ENCODE measurements at places on chromosomes 16 and 17.

DNA sequence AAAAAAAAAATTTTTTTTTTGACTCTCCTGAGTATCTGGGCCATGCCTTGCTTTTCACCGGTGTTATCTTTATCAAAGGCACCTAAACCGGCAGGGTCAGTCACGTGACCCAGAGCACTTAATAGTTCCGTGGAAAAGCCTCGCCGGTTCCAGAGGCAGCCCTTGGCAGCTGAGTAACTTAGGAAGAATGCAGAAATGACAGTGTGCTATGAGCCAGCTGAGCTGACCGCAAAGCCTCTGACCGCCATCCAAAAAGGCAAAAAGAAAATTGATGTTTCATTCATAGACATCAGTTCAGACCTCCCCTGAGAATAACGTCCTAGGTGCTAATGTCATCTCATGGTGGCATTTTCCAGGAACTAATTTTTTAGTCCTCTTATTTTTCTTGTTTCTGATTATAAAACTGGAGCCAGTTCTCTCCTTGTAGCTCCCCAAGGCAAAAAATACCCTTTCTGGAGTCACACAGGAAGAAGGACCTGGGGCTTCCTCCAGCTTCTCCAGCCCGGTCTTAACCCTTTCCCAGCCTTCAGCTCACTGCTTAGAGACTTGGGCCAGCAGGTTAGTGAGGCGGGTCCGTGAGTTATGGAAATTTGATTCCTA, 122.6 kb downstream of the SOCS1 start:
- DNase-seq: no peak

GRCh38 chr16:29821643-29822115, 1.4 kb downstream of the MVP start:
- DNase-seq: no peak

- peak; percentile 78 for DNase-seq
Observed at GRCh38 chr17:39200070-39200879, at the start of gene RPL19. RPL19 (plus strand) TSS chr17:39200283; CDS start chr17:39200345, 62 bp downstream.

DNA sequence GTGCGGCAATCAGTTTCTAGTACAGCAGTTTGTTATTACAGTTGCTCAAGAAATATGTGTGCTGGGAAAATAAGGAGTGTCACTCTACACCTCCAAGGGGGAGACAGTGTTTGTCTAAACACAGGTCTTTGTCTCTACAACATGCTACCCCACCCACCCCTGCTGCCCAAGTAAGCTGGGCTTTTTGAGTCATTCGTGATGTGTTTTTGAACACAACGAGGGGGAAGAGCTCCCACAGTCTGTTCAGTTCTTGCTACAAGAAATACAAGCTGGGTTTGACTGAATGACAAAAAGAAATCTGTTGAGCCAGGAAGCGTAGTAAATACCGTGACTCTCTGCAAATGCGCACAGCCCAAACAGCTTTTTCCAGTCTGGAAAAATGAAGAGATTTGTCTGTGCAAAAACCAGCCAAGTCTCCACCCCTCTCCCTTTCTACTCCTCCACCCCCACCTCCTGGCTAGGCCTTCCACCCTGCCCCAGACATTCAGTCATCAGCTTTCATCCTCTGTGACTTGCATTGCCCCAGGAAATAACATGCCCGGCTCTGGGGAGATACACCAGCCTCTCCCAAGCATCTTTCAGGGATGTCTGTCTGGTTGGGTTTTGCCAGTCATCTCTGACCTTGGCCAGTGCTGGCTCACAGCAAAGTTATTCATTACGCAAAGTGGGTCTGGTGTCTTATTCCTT, 25.7 kb downstream of the CHD9 start:
- no peak for DNase-seq

DNA sequence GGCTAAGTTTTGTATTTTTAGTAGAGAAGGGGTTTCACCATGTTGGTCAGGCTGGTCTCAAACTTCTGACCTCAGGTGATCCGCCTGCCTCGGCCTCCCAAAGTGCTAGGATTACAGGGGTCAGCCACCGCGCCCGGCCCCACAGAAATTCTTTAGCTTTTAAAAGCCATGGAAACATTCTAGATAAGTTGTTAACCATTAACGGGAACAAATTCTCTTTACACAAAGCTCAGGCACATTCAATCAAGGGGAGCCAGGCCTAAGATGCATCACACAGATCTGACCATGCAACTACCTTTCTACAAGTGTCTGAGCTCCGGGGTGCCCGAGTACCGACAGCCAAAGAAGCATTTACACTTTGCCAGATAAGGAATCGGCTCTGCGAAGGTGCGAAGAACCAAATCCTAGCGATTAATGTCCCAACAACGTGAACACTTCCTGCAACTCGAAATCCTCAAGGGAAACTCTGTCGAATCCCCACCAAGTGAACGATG, 1.0 kb downstream of the EMC8 start:
- no peak for DNase-seq

DNA sequence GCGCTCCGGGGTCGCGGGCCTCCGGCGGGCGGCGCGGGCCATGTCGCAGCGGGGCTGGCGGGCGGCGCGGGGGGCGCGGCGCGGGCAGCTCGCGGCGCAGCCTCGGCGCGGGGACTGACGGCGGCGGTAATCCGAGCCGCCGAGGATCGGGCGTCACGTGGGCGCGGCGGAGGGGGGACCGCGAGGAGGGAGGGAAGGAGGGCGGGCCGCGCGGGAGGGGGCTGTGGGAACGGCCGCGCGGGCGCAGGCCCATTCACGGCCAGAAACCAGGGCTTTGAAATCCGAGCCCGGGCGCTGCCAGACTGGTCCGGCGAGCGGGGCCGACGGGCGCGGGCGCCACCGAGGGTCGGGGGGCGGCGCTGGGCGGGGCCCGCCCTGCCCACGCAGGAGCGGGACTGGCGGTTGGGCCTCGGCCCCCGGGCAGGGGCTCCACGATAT, at the start of gene MTSS2:
TSS of gene MTSS2 (minus strand) at position 116 of the 438 bp plus-strand sequence. CDS start 262 bp downstream, outside the sequence.
- peak; percentile 84 for DNase-seq

GRCh38 chr16:17293813-17294558, 176.8 kb downstream of the XYLT1 start:
- DNase-seq: no peak

DNA sequence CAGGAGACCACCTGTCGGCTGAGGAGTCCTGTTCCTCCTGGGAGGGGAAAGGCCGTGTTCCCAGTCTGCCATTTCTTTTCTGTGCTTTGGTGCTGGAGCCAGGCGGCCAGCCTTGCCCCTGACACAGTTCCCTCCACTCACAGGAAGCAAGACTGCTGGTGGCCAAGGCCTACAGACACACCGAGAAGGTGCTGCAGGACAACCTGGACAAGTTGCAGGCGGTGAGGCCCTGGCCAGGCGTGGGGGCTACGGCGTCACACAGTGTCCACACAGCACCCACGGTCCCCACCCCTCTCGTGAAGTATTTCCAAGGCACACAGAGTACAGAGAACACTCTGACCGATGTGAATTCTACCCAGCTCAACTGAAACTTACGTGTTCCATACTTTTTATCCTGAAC, 6.1 kb upstream of the RPL13 start:
- no peak for DNase-seq

DNA sequence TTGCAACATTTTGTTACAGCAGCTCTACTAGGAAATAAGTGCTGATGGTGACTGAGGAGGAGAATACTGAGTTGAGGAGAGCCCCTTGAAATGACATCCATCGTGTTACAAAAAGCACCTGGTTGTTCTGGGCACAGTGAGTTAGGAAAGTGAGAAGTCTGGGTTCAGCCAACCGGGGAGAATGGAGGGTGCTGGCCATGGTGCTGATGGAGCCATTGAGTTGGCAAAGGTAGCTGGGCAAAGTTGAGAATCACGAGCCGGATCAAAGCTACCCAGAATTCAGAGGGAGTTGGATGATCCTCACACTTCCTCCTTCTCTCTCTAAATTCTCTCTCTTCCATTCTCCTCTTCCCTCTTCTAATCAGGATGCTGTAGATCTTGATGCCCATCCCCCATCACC, 35.0 kb upstream of the ASIC2 start:
- no peak for DNase-seq

GRCh38 chr17:47929218-47930000, 12.0 kb upstream of the PNPO start:
- DNase-seq: no peak

- DNase-seq: no peak
Observed at GRCh38 chr16:17154981-17155380, 315.8 kb downstream of the XYLT1 start.

GRCh38 chr17:50079334-50080095, 15.6 kb upstream of the PDK2 start:
- DNase-seq: peak; percentile 62

DNA sequence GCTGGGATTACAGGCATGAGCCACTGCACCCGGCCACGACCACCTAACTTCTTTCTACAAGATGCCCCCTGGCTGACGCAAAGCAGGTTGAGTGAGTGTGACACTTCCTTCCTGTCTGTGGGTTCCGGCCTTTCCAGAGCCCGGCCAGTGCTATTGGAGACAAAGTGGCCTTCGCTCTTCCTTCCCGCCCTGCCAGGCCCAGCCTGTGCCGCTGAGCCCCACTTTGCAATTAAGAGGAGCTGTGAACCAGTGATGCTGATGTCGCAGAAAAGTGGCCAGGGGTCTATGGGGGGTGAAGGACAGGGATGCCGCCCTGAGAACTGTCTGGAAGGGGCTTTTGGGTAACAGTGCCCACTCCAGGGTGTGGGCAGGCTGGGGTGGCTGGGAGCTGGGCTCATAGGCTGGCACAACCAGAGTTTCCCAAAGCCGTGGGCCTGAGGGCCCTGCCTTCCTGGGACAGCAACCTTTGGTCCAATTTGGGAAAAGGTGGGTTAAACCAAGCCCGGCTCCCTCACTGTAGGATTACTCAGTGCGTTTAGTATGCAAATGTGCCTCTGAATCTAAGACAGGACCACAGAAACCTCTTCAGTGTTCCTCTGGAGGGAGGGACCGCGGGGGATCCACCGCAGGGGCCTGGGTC, 174.9 kb downstream of the SEC14L1 start:
- peak; percentile 13 for DNase-seq

DNA sequence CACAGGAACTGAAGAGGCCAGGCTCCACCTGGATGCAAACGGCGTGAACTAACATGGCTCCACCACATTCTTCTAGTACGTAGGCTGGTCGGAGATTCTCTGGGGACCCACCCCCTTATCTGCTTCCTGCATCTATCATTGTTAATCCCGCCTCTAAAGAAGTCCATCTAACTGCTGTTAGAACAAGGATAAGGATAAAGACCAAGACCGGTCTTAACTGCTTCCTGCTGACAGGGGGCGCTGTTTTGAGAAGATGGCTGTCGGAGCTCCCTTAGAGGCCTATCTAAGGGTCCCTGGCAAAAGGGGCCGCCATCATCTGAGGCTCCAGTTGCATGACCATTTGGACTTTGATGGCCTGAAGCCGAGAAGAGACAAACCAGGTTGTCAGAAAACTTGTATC, 25.8 kb upstream of the TNFSF12 start:
- DNase-seq: no peak

DNA sequence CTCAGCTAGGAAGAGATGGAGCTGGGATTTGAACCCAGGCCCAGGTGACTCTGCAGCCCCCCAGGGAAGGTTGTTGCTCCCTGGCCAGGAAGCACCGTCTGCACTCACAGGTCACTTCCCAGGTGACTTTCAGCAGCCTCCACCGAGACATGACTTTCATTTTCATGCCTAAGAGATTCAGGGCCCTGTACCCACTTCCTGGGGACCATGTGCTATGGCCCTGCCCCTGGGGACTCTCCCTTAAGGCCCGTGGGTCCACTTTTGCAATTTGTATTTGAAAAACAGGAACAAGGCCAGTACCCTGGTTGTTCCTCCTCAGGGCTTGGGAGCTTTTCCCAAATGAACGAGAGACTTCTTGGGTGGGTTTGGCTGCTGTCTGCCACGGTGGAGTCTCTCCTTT, 191.0 kb downstream of the IRF8 start:
- DNase-seq: no peak

DNA sequence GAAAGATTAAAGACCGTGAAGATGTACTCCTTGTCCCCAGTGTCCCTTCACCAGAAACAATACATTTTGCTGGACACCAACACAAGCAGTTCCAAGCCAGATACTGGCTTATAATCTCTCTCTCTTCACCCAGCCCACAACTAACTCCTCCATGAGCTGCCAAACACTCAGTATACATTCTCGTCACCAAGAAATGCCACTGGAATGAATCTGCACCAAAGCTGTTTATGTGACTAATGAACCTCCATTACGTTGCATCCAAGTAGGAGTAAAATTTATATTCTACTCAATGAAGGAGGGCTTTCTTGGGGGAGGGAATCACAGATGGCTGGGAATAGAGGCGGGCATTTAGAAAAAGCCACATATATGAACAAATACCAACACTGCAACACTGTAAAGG, 20.9 kb upstream of the SOX9 start:
- no peak for DNase-seq

- DNase-seq: no peak
Observed at GRCh38 chr16:73225983-73226382, 178.1 kb upstream of the ZFHX3 start.

GRCh38 chr16:84658690-84659089, 10.4 kb downstream of the KLHL36 start:
- no peak for DNase-seq

DNA sequence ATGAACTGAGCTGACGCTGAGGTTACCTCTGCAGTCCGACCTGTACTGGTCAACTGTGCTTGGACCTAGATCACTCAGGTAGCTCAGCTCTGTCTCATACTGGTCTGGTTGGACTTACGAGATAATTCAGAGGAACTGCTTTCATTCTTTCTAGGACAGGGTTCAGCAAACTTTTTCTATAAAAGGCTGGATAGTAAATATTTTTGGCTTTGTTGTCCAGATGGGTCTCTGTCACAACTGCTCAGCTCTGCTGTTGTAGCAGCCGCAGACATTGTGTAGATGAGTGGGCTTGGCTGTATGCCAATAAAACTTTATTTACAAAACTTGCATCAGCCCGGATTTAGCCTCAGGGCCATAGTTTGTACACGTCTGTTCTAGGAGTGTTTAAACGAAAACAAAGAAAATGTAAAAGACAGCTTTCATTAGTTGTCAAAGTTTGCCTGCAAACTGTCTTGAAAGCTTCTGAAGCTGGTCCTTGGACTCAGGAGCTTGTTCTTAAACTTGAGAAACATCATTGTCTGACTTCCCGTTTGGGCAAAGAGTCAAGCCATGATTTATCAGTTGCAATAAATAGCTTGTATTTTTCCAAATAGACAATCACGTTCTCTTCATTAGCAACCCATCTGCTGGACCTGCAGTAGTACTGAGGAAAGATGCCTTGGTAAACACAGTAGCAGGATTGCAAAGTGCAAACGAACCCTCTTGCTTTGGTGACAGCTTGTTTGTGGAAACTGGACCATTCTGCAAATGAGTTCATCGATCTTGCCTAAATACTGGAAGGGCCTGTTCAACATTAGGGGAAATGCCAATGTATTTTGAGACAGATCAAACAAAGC, 253.4 kb downstream of the SNX29 start:
- DNase-seq: no peak

DNA sequence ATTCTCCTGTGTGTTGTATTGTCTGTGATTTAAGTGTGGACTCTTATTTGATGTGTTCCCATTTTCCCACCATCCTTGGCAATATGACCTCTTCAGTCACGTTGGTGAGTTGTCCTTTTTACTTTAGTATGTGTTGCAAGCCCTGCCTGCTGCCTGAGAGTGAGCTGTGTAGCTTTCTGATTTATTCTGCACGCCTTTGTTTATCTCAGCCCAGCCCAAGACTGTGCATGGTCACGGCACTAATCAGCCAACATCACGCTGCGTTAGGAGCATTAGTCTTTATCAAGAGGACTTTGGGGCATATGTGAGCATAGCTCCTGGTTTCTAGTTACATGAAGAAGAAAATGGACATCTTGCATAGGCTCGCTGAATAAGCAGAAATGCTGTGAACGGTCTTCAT, 6.0 kb downstream of the TOM1L1 start:
- no peak for DNase-seq
